AG20443 (cell line): ENCODE measurements at places on chromosomes 5 and 9.

DNA sequence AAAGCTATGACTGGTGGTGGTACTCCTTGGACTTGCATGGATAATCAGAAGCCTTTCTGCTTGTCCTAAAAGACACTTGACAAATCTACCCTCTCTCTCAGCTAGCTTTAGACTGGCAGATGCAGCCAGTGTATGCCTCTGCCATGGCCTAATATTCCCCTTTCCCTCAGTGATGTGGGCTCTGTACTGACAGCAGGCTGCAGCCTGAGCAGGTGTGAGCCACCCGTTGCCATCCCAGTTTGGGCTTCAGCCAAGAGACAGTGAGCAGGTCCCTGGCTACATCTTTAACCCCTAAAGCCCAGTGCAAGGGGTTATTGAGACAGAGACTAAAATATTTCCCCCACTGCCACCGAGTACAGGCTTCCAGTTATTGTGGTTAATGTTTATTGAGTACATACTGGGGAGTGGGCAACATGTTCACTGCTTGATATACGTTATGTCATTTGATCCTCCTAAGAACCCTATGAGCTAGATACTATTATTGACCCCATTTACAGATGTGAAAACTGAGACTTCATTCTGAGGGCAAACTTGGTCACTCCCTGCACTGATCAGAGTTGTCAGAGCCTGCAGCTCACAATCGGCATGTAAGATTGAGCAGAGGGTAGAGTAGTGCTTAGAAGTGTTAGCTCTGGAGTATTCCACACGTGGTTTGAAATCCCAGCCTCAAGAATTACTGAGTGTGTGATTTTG lies 254.2 kb downstream of the ARHGAP26 start:
- no peak for DNase-seq

DNA sequence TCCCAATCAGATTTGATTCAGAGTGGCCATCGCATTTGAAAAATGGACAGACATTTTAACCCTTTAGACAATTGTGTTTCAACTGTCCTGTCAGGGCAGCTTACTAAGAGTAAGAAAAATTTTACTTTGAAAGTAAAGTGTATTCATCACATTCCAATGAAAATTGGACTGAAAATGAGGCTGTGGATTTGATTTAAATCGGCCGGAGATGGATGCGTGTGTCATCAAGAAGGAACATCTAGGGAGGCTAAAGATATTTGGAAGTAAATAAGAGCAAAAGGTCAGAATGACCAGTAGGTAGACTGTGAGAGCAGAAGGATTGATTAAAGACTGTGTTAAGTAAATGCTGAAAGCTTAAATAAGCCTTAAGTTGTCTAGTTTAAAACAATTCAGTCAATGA lies 1.5 kb downstream of the ZCCHC7 start:
- DNase-seq: no peak

DNA sequence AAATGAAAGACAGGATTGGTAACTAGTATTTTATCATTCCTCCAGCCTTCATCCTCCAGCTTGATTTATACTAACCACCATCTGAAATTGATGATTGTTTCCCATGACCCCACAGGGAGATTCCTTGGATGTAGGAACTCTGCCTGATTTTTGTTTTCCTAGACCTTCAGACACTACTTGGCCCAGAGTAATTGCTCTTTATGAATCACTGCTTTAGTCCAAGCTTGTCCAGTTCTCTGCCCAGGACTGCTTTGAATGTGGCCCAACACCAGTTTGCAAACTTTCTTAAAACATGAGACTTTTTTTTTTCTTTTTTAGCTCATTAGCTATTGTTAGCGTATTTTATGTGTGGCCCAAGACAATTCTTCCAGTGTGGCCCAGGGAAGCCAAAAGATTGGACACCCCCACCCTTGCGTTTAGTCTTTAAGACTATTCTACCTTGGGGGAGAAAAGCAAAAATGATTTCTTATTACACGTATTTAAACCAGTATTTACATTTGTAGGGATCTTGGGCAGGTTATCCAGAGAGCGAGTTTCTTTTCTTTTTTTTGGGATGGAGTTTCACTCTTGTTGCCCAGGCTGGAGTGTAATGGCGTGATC lies 18.4 kb downstream of the BASP1 start:
- peak; percentile 48 for DNase-seq

DNA sequence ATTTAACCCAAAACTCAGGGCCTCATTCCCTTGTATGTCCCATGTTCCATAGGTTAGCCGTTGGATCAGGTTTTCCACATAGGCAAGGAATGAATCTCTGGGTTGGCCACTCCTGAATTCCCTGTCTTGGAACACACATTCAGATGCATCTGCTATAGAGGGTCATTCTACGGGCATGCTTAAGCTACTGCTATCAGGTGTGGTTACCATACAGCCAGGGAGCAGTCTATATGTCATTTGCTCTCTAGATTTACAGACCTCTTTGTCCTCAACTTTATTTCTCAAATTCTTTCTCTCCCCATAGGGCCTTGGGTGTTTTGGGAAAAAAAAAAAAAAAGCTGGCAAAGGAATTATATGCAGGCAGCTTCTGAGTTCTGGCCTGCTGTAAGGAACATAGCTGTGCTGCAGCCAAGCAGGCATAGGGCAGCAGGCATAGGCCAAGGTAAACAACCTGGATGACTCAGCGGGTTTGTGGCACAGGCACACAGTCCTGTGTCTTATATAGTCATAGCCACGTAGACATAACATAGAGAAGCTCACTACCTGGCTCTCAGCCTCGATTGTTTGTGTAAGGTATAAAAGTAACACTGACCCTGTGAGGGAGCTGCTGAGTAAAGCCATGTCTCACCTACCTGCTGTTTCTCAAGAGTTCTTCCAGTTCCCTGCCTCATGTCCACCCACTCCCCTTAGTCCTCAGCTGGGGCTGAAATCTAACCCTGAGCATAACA lies 141.5 kb downstream of the OSTF1 start:
- DNase-seq: no peak

DNA sequence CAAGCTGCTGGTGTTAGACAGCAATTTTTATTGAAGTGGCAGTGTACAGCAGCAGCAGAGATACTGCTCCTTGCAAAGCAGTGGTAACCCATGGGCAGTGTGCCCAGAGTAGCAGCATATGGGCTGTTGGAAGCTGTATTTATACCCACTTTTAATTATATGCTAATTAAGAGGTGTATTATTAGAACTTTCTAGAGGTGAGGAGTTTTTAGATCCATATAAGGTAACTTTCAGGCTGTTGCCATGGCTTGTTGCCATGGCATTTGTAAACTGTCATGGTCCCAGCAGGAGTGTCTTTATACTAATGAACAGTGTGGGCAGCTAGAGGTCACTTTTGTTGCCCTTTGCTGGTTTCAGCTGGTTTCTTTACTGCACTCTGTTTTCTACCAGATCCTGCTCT lies 3.7 kb upstream of the PJA2 start:
- no peak for DNase-seq

- no peak for DNase-seq
Measured at GRCh38 chr9:121115466-121115865, 40.7 kb downstream of the CNTRL start.
